ENCODE measurements at places on chromosomes 3 and 15. TPM values are rescaled to one million over a fixed set of nuclear protein-coding genes. Genes with fewer than 3 reads are reported as not detected.

Gene DPPA4
- 1.2 TPM for total RNA-seq

Gene SOX2
- not detected for total RNA-seq

Gene IDH2
- total RNA-seq, result 97.3 TPM

Gene ZNF860
- 0.17 TPM for total RNA-seq

Gene C3orf38
- 12.9 TPM for total RNA-seq

Gene ACP3
- 4.7 TPM for total RNA-seq

Gene GATM
- 0.15 TPM for total RNA-seq

Gene USF3
- 4.3 TPM for total RNA-seq

Gene FOXL2
- under 0.01 TPM for total RNA-seq

Gene IQCF5
- not detected for total RNA-seq

Gene ADAMTS9
- 2.5 TPM for total RNA-seq

Gene A4GNT
- total RNA-seq, result not detected

Gene POU1F1
- not detected for total RNA-seq

Gene CAMKV
- not detected for total RNA-seq

Gene FRMD5
- total RNA-seq, result 0.84 TPM

Gene EBLN2
- 0.89 TPM for total RNA-seq

Gene C3orf70
- 0.50 TPM for total RNA-seq

Gene MITF
- total RNA-seq, result 4.6 TPM

Gene ISLR
- total RNA-seq, result 16.1 TPM

Gene LDHAL6B
- not detected for total RNA-seq

Gene NDUFAF3
- 207 TPM for total RNA-seq

Gene FANCD2OS
- not detected for total RNA-seq

Gene MASP1
- total RNA-seq, result 1.8 TPM

Gene PRRT3
- 3.2 TPM for total RNA-seq

Gene GOLGA8N
- 0.84 TPM for total RNA-seq

Gene SPTSSB
- not detected for total RNA-seq

Gene PRTG
- total RNA-seq, result 4.2 TPM

Gene ESYT3
- total RNA-seq, result 0.17 TPM

Gene KLHDC8B
- total RNA-seq, result 13.4 TPM

Gene SLC35G2
- 5.9 TPM for total RNA-seq

Gene TRPC1
- total RNA-seq, result 8.2 TPM
